ENCODE measurements at places on chromosomes 12 and 14.

DNA sequence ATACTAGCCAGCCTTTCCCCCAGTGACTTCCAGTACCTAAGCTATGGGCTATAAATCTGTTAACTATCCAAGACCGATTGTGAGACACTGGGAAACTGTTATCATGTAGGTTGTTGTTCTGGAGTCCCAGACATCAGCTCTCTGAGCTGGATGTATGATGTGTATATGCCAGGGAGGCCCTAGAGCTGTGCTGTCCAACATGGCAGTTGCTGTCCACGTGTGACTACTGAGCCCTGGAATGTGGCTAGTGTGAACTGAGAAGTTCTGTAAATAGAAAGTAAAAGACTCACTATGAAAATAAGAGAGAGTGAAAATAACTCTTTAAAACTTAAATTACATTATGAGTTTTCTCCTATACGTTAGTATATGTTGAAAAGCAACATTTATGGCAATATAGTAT is 755.8 kb upstream of the FBXO33 start:
- no peak for DNase-seq

GRCh38 chr12:18907728-18908127 is 169.8 kb downstream of the CAPZA3 start:
- DNase-seq: no peak

GRCh38 chr12:86837246-86837645 is 581.1 kb upstream of the MGAT4C start:
- DNase-seq: no peak

GRCh38 chr12:38892087-38892786 is 13.2 kb downstream of the CPNE8 start:
- DNase-seq: no peak

- no peak for DNase-seq
Observed at GRCh38 chr14:83467811-83468210, 1934.2 kb upstream of the SEL1L start.

DNA sequence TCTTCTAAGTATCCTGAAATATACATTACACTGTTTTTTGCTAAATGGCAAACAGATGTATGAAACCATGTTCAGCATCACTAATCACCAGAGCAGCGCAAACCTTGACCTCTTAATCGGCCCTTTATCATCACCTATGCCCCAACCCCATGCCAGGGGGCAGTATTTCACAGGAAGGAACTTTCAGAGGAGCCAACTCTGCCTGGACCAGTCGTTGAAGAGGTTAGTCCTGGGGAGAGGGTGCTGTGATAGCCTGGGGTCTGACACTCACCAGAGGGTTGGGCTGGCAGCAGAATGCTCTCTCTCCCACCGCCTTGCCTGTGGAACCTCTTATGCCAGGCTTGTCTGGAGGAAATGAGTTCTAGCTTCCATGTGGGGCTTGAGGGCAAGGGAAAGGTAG is 411.7 kb downstream of the TMEM117 start:
- DNase-seq: no peak
